ENCODE measurements at places on chromosomes 2 and 18.

DNA sequence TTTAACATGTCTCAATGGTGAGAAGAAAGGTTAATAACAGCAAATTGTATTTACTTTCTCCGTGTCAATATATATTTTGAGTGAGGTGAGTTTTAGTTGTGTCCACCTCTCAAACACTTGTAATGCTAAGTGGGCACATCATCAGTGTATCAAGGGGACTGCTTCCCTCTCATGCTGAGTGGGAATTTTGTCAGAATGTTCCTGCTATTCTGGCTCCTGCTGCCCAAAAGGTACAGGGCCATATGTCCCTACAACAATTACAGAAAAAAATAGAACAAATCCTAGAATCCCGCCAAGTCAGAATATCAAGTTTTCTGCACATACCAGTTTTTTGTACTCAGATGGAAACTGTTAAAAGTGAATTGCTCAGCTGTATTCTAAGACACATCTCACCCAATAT, 5.4 kb upstream of the CERKL start:
- DNase-seq = no peak

GRCh38 chr2:41963661-41964525, 83.9 kb upstream of the PKDCC start:
- peak; percentile 93 for DNase-seq

GRCh38 chr2:44528595-44528994, 166.8 kb downstream of the CAMKMT start:
- peak; percentile 84 for DNase-seq

- no peak for DNase-seq
These were observed 27.7 kb downstream of the NFATC1 start for GRCh38 chr18:79423211-79424007.

DNA sequence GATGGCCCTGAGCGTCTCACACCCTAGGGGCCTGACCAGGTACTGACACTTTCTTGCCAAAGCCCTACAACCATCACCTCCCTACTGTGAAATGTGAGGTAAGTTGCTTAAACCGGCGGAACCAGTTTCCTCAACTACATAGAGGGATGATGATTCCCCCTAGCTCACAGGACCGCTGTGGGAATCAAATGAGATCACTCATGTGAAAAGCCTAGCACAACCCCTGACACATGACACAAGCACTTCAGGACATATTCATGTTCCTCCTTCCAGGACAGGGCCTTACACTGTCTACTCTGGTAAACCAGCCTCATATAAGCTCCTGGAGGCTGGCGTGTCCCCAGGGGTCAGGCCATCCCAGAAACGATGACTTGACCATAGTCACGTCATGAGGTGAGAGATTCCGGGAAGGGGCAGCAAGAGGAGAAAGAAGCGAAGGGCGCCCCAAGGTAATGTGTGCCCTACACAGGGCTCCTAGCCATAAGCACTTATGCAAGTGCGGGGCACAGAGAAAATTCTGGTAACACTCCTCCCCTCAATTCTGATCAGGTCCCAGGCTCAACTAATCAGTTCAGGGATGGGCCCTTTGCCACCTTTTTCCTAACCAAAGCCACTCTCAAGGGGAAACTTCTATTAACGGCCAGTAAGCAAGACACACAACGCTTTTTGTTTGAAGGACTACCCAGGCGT, 49.5 kb downstream of the C2orf42 start:
- DNase-seq = peak; percentile 25

All from fibroblast of the aortic adventitia (primary cell).